ENCODE measurements at places on chromosomes 12 and 14.

DNA sequence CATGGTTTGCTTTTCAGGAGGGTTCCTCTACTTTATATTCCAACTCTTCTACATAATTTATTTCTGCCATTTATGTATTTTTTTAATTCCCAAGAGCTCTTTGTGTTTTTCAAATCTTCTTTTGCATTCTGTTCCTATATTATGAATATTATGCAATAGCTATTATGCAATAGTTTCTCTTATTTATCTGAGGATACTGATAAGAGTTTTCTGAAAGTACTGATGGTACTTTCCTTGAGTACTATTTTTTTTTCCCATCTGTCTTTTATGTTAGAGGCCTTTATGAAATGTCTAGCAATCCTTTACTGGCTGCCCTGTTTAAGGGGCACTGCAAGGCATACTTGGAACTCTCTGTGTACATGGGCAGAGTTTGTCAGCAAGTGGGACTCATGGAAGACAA, 93.4 kb downstream of the SLC41A2 start:
- no peak overlapping the region for H3K4me3 ChIP-seq
- H3K27ac ChIP-seq: no peak overlapping the region
- no peaks in the 10 kb centered on the region for H3K27me3 ChIP-seq
- no peak for DNase-seq
- H3K4me1 ChIP-seq: no peaks in the 10 kb centered on the region

- no peak overlapping the region for H3K27ac ChIP-seq
- H3K4me3 ChIP-seq: peak overlapping the region; percentile 59
- no peaks in the 10 kb centered on the region for H3K36me3 ChIP-seq
- H3K27me3 ChIP-seq: no peaks in the 10 kb centered on the region
Observed at GRCh38 chr12:40104461-40105264, 1.2 kb downstream of the SLC2A13 start.

DNA sequence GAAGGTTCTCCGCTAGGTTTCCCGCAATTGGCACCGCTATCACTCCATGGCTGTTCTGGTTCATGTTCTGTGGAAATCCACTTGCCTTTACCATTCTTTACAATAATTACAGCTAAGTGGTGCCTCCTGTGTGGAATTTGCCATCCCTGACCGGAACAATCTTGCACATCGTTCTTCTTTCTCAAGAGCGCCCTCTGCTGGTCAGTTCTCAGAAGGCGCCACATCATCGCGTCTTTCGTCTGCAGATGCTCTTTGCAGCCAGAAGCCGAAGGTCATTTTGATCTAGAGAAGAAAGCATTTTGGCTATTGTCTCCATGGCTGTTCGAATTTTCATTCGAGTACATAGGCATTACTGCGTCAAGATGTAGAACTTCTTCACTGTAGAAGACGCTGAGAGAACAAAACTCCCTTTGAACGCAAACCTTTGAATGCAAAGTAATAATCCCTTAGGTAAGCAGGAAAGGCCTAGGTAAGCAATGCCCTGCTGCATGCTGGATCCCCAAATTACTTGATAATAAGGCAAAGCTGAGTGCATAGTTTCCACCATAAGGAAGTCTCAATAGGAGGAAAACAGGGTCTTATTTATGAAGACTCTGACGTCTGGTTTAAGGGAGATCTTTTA, 10.1 kb upstream of the RTRAF start:
- no peak overlapping the region for H3K27ac ChIP-seq
- no peaks in the 10 kb centered on the region for H3K27me3 ChIP-seq
- no peaks in the 10 kb centered on the region for H3K36me3 ChIP-seq

GRCh38 chr12:25319233-25319984, 68.7 kb upstream of the KRAS start:
- no peak overlapping the region for H3K27ac ChIP-seq
- no peak for DNase-seq
- no peaks in the 10 kb centered on the region for H3K36me3 ChIP-seq
- H3K27me3 ChIP-seq: no peaks in the 10 kb centered on the region
- H3K4me3 ChIP-seq: no peak overlapping the region
- peaks cover 7% of the 10 kb centered on the region for H3K4me1 ChIP-seq

GRCh38 chr12:53613821-53614220, 12.4 kb downstream of the ATF7 start:
- DNase-seq: no peak
- no peak overlapping the region for H3K4me3 ChIP-seq
- no peak overlapping the region for H3K27ac ChIP-seq
- no peaks in the 10 kb centered on the region for H3K27me3 ChIP-seq
- peaks cover 6% of the 10 kb centered on the region for H3K36me3 ChIP-seq

DNA sequence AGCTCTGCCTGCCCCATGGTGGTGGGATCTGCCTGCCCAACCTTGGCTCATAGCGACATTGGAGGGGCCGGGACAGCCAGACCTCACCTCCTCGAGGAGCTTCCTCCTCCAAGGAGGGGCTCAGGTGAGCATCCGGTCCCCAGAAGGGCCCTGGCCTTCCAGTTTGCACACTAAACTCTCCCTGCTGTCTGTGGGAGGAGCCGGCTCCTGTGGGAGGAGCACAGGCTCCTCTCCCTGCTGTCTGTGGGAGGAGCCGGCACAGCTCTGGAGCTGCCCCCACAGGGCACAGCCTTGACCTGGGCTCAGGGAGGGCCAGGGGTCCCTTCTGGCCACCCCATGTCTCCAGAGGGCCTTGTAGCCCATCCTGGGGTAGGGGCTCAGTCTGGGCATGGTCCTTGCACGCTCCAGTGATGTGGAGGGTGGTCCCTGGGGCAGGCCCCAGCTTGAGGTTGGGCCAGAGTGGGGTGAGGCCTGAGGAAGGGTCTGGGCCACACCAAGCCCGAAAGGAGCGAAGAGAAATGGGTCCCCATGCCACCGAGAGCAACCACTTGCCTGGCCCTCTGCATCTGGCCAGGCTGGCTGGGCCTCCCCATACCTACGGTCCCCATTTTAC, 147.5 kb upstream of the C14orf180 start:
- no peaks in the 10 kb centered on the region for H3K27me3 ChIP-seq
- peaks cover 6% of the 10 kb centered on the region for H3K4me1 ChIP-seq
- no peak overlapping the region for H3K4me3 ChIP-seq
- no peak for DNase-seq
